ENCODE measurements at places on chromosomes 12 and 14.

- DNase-seq: no peak
Measured at GRCh38 chr12:3935078-3935477, 61.9 kb upstream of the PARP11 start.

GRCh38 chr12:24083838-24084237, 134.4 kb upstream of the SOX5 start:
- no peak for DNase-seq

GRCh38 chr12:50075808-50076170, 9.4 kb upstream of the SMARCD1 start:
- DNase-seq: no peak

- no peak for DNase-seq
Measured at GRCh38 chr12:78177298-78177697, 346.6 kb downstream of the NAV3 start.

DNA sequence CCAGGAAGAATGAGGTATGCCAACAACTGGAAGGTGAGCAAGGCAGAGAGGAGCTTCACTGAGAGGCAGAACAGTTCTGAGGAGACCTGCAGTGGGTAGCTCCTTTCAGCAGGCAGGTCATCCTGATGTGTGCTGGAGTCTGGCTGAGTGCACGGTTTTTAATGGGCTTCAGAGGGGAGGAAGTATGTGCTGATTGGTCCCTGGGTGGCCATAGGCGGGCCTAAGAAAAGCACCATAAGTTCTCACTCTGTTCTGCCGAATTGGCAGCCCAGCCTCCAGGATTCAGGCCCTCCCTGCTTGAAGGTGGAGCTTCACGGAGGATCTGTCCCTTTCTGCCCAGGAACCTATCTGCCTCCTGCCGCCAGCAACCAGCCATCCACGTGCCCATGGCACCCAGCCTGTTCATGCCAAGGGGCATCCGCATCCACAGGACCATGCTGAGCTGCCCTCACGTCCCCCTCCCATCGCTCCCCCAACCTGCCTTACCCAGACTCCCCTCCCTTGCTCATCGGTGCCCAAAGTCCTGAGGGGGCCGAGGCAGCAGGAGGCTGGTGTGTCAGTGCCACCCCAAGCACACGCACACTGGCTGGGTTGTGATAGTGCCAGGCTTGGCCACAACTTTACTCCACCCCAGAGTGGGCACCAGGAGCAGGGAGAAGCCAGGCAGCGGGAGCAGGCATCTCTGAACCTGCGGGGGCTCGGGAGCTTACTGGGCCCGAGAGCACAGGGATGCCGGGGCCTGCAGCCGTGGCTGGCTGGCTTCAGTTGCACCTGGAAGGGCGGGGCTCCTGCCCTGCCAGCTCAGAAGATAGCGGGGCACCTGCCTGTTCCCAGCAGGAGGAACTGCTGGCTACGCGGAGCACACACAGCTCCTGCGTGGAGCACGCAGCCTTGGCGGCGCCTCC, 608.4 kb upstream of the FOXG1 start:
- DNase-seq: no peak

GRCh38 chr12:45708363-45708762, 21.1 kb upstream of the ARID2 start:
- DNase-seq: no peak

DNA sequence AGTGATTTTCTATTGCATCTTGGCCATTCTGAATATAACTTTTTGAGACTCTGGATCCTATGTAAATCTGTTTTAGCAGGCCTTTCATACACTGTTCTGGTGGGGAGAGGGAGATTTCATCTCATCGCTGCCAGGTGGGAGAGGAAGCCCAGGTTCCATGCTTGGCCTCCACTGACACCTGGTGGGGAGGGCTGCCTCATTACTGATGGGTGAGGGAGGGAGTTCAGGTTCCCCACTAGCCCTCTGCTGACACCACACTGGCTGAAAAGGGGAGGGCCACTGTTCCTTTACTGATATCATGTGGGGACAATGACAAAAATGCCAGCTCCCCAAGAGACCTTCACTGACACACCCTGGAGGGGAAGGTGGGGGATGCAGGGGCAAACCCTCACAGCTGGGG, 2.4 kb upstream of the GALNT8 start:
- no peak for DNase-seq

DNA sequence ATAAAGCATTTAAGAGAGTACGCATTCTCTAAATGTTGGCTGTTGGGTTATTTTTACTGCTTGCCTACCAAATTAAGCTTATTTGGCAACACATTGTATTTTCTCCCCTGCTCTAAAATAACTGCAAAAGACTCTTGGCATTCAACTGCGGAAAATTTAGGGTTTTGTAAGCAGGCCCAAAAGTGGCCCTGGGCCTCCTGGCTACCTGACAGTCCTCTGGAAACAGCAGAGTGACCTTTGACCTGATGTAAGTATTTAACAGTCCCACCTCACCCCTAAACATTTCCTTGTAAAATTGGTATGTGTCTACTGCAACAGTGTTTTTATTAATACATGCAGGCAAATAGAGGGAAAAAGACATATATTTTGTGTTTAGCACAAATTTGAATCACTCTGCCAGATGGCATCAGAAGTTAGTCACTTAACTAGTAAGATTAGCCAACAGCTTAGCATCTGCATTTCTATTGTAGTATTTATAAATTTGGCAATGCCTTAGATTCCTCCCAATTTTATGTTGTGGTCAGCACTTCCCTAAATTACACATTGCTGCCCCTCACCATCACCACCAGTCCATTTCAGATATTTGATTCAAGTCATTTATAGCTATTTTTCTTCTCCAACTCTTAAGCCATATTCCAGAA, 11.2 kb downstream of the LLPH start:
- DNase-seq: no peak

- DNase-seq: no peak
Measured at GRCh38 chr14:31307198-31307597, 99.6 kb upstream of the HECTD1 start.

- DNase-seq: no peak
Measured at GRCh38 chr12:45762185-45763110, 32.9 kb downstream of the ARID2 start.

DNA sequence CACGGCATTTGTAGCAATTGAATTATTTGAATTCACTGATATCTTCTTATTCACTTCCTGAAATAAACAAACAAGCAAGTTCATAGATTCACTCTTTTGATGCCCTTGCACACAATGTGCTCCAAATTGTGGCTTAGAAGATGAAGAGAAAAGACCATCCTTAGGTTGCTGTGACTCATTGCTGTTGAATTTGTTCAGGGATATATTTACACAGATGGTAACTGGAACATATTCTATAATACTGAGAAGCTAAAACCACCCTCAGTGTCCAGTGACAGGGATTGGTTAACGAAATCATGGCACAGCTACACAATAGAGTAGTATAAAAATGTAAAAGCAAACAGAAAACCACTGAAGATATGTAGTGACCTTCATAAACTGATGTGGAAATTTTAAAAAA, 3.1 kb downstream of the PRB4 start:
- no peak for DNase-seq

Data from SHP77 treated with DMSO at 0.1 percent for 48 hours (cell line).